ENCODE measurements at places on chromosomes 2 and 18.

DNA sequence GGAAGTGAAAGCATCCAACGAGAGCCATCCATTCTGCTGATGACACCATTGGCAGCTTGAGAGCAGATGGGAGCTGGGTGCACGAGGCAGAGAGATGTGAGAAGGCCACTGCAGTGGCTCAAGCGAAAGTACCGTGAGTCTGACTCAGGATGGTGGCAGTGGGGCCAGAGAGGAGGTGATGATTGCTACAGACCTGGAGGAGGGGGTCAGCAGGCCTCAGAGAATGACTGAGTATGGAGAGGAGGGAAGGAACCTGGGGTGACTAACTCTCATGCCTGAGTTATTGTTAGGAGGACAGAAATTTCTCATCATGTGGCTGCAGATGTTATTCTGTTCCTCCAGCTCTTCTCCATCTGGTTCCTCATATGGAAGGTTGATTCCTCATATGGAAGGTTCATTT, 8.8 kb upstream of the ZBTB7C start:
- no peak for DNase-seq

GRCh38 chr2:176642074-176642473, 372.8 kb downstream of the MTX2 start:
- DNase-seq: no peak

DNA sequence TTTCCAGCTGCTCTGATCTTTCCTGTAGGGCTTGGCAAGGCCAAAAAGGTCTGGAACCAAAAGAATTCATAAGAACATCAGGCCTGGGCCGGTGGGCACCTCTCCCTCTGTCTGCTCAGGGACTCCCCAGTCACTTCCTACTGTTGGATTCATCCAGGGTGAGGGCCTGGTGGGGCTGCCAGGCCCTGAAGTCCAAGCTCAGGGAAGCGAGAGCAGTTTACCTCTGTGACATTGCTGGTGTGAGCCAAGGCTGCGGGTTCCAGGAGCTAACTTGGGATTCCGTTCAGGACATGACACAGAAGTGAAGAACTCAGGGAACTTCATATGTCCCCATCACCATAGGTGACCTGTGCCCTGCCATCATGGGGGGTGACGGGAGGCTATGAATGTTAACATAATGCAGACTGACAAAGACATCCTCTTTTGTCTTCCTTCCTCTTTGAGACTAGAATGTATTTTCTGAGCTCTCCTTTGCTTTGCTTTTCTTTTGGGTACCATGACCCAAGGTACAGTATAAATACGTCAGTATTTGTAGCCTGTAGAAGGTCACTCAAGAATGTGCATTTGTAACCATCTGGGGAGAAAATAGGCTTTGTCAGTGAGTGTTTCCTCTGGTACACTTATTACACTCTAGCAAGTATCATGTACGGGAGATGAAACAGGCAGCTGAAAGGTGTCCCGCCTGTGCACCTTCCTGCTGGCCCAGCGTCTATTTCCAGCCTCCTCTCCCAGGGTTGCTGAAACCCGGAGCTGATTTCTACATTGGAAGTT, 130.5 kb upstream of the SLC1A4 start:
- no peak for DNase-seq

GRCh38 chr2:108923019-108923700, 65.9 kb downstream of the EDAR start:
- DNase-seq: no peak

DNA sequence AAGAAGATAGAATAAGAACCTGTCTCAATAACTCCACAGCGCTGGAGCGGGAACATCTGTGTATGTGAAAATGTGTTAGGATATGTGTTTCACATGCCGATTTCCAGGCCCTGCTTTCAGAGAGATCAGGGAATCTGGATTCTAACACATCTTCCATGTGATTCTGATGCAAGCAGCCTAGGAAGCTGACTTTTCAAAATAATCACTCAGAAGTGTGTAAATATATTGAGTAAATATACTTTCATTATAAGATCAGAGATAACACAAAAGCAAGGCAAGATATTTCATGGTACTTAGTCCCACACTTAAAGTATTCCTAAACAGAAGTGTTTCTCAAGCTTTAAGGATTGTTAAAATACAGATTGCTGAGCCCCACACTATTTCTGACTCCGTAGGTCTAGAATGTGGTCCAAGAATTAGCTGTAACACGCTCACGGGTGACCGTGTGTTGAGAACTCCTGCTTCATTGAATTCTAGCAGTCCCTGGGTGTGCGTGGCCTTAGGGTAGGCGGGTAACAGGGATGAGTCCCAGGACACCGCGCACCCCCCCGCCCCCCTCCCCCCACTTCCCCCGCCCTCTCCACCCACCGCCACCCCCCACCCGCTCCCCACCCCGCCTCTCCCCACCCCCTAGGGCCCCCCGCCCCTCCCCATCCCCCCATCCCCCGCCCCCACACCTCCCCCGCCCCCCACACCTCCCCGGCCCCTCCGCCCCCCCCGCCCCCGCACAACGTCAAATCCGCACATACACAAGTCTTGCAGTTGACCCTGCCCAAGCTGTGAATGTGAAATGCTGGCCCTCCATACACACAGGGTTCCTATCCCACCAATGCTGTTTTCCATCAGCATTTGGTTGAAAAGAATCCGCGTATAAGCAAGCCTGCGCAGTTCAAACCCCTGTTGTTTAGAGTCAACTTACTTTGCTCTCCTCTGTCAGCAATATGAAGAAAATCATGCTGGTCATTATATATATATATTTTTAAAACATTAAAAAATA, 94.2 kb upstream of the SLC39A10 start:
- no peak for DNase-seq

- DNase-seq: no peak
Observed at GRCh38 chr2:95381212-95382191, 21.0 kb upstream of the FAHD2A start.

- no peak for DNase-seq
Observed at GRCh38 chr2:65678779-65679391, 246.5 kb upstream of the SPRED2 start.

DNA sequence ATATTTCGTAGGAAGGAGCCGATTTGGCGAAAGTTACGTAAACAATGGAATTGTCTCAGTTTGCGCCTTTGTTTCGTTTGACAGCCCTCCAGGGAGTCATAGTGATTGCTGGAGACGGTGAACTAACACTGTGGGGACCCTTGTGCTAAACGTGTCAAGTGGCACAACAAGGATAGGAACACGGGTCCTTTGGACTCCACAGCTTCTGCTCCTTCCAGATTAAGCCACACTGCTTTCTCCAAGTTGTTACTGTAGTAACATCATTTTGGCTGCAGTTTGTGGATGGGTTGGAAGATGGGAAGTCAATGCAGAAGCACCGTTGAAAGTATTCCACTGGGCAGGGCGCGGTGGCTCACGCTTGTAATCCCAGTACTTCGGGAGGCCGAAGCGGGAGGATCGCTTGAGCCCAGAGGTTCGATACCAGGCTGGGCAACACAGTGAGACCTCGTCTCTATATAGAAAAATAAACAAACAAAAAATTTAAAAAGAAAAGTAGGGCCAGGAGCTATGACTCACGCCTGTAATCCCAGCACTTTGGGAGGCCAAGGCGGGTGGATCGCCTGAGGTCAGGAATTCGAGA, 636 bp upstream of the IMMT start:
- DNase-seq: no peak

DNA sequence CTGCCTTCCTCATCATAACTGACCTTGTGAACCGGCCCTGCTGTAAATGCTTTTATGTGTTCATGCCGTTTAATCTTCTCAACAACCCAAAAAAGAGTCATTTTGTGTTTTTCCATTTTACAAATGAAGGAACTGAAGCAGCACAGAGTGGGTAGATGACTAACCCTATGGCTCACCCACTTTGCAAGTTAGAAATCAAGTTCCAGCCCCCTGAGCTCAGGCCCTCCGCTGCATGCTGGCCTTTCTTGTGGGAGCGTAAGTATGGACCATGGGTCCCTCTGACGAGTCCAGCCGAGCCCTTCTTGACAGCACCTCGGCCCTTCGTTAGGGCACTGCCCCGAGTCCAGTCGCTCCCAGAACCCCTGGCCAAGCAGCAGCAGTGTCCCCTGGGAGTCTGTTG, 194.6 kb downstream of the GLI2 start:
- no peak for DNase-seq

DNA sequence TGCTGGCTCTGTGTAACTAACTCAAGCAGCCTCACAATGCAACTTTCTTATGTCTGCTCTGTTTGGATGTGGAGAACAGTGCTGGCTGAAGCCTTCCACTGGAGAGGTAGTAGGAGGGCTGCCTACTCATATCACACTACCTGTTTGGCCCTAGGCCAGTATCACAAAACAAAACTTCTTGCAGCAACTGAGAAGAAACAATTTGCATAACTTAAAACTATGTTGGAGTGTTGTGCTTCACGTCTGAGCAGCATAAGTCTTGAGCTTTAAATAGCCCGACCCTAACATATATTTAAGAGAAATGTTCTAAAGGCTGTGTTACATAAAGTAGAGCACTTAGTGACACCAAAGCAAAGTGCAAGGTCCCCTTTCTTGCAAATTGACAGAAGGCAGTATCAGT, 204.9 kb upstream of the ACVR2A start:
- DNase-seq: peak; percentile 84

- no peak for DNase-seq
Observed at GRCh38 chr2:159186462-159186861, 100.0 kb downstream of the WDSUB1 start.

DNA sequence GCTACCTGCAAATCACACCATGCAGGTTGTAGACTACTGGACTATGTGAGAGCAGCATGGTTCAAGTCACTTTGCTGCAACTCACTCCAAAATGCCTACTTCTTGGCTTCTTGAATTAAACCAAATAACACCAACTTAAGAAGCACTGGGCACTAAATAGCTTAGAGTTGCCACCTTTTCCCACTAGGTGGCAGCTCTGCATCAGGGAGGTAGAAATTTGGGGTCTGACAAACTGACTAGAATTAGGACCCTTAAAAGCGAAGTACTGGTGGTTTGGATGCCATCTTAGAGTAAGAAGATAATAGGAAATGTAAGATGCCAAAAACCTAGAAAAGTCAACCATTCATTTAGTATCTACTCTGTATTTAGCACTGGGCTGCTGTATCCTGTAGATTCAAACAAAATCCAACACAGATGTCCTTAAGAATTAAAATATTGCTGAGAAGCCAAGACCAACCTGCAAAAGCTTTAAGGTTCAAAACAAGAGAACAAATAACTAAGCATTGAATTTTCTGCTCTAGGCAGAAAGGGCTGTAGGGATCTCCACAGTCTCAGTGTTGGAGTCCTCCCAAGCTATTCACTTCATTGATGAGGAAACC, 65.5 kb downstream of the CCBE1 start:
- DNase-seq: no peak

- no peak for DNase-seq
Observed at GRCh38 chr2:148865512-148865911, 9.5 kb upstream of the KIF5C start.

DNA sequence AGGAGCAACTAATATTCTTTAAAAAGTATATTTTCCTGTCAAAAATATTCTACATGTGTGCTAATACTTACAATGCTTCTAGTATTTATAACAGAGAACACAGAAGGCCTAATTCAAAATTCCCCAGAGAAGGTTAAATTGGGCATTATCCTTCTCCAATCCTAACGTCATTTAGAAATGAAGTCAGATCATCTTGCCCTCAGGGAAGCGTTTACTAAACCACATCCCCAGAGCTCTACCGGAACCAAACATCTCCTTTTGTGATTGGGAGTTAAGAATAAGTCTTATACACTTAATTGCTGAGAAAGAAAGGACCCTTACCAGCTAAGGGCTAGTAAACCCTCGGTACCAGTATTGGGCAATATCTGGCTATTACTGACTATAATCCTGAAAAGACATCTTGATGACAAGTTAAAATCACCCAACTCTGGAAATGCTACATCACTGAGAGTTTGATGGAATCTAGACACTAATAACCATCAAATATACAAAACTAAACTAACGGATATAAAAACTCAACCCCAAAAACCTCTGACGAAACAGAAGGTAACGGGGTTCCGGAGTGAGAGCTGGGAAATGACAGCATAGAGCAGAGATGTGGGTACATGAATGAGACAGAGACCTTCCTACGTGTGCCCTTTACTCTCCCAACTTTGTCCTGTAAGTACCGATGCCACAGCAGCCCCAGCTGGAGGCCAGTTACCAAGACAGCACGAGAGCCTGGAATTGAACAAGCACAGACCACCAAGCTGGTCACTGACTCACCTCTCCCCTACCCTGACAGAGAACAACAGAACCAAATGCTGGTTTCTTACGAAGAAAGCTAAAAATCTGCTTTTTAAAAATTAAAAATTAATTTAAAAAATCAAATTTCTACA, 35.0 kb downstream of the WDSUB1 start:
- no peak for DNase-seq

DNA sequence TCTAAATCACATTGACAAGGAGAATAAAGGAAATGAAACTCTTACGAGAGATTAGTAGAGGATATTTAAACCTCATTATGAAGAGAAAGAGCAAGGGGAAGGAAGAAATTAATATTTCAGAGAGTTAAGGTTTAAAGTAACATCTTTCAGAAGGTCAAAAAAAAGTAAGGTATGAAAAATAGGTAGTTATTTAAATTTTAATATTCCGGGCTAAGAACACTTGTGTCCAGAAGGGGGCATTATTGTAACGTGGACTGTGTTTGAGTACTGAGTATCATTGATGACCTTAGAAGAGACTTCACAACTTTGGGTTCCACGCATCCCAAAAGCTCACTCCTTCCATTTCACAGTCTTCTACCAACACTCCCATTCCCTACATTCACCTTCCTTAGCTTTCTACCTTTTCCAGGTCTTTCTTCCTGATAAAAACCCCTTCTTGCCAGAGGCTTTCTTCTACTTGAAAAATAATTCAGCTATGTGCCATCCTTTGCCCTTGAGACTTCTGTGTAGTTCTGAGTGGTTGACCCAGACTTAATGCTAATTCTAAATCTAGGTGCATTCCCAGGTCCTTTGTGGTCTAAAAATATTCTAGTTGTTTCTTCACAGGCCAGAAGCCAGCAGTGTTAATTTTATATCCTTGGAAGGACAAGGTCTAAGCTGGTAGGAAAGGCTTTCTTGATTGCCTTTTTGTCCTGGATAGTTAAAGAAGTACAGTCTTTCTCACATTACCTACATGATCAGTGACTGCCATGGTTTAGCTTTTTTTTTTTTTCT, 16.5 kb downstream of the DYNC1I2 start:
- DNase-seq: peak; percentile 12

DNA sequence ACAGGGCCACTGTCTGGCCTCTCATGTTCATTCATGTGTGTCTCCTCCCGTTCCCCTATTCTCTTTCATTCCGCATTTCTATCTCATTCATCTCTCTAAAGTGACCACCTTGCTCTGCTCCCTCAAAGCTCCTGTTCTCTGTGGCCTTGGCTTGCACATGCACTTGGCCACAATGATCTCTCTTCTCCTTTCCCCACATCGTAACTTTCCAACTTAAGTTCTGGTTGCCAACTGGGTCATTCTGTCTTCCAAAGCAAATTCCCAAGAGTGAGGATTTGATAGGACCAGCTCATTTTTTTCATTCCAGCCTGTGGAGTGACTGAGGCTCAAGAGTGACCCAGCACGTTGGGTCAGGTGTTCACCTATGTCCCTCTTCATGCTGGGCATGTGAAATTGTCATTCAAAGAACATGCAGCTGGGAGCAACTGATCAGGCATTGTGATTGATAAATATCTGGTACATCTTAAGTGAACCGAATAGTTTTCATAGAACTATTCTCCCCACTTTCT, 14.3 kb upstream of the ITGA6 start:
- no peak for DNase-seq
